DMS53 (cell line): ENCODE measurements at places on chromosomes 11 and 22.

- DNase-seq: no peak
These were observed 15.9 kb upstream of the SNX19 start for GRCh38 chr11:130932086-130932712.

- DNase-seq: peak; percentile 79
These were observed 170.0 kb upstream of the PDGFD start for GRCh38 chr11:104333977-104334376.

GRCh38 chr22:38172832-38173640, 8.6 kb downstream of the PLA2G6 start:
- peak; percentile 59 for DNase-seq

DNA sequence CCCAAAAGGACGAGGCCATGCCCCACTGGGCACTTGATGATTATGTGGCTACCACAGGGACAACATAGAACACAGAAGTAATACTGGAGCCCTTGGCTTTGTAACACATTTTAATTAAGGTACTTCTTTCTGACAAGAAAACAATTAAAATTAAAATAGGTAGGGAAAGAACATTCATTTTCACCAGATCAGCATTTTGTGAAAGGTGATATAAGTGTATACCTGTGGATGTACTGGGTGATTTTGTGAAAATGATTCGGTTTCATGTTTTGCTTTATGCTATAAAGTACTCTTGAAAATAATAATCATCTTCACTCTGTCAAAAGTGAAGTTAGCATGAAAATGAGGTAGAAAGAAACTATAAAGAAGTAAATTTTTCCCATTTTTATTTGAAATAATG, 876 bp downstream of the MS4A12 start:
- no peak for DNase-seq

- DNase-seq: no peak
These were observed 22.8 kb downstream of the F2 start for GRCh38 chr11:46741600-46742484.

DNA sequence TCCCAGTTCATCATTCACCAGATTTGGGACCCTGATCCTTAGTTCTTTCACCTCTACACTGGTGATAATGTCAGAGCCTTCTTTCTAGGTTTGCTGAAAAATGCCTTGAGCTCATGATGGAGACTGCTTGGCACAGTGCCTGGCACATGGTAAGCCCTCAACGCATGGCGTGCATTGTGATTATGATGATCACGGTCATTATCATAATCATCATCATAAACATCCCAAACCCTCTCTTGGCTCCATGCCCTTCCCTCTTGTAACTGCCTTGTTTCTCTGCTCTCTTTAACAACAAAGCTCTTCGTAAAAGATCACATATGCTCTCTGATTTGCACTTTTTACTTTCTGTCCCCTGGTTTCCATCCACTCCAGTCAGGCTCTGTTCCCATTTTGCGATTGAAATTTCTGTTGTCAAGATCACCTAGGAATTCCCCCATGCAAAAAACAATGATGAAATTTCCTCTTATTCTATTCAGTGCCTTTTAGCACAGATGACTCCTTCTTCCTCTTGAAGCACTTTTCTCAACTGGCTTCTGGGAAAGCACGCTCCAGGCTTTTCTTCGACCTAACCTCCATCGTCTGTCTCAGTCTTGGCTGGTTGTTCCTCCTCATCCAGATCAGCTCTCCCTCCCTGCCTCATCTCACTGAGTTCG, 479.1 kb downstream of the OPCML start:
- no peak for DNase-seq

DNA sequence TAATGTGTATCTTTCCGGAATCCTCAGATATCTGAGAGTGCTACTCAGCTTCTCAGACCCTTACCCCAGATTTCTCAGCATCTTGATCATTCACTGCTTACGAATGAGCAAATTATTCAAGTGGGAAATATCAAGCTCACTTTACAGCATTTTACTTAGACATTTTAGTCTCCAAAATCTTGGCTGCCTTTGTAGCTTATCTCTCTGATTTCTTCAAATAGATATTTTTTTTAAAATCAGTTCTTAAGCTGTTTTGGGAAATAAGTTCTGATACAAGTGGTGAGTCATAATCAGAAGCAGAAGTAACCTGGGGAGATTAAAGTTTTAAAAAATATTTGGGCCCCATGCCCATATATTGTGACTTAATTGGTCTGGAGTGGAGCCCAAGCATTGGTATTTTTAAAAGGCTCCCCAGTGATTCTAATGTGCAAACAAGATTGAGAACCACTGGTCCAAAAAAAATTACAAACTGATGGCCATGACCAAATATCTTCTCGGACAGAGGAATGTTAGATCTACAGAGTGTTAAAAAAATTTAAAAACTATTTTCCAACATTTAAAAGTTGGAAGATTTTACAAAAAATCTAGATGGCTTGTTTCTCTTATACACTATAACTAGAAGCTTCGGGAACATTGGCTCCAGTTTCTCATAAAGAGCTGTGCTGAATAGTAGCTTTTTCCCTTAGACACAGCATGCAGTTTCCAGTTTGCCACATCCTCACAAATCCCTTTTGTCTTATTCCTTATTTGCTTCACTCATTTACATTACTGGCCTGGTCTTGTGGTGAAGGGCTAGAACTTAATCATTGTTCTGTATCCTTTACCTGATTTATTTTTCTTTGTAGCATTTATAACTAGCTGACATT, 87.8 kb upstream of the BMAL1 start:
- DNase-seq: no peak

DNA sequence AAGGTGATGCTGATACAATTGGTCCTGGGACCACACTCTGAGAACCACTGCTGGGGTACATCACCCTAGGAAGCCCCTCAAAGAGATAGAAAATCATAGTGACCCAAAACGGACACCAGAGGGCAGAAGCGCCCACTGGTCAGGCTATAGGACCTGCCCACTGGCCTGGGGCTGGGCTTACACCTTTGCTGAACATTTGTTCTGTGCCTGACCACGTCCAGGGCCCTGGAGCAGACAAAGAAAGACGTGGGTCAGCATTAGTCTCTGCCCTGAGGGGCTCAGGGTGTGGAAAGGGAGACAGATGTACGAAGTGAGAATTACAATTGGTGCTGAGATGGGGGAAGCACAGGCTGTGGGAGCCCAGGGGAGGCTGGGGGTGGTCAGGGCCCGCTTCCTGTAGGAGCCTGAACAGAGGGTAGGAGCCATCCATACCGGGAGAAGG, 14.4 kb upstream of the SERPINH1 start:
- peak; percentile 92 for DNase-seq

- DNase-seq: no peak
These were observed 29.8 kb downstream of the SNU13 start for GRCh38 chr22:41658869-41659268.

DNA sequence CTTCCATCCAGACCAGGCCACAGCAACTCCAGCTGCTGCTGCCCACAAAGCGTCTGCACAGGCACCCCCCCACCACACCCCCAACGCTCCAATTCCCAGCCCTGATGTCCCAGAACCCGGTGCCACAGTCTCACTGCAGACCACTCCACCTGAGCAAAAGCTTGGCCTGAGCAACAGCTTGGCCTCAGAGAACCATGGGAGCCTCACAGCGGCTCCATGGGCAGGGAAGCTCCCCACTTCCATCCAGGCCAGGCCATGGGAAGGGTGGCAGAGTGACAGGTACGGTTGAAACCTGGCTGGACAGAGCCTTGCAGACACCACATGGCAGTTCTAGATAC, 13.2 kb downstream of the PLXNB2 start:
- DNase-seq: peak; percentile 53

DNA sequence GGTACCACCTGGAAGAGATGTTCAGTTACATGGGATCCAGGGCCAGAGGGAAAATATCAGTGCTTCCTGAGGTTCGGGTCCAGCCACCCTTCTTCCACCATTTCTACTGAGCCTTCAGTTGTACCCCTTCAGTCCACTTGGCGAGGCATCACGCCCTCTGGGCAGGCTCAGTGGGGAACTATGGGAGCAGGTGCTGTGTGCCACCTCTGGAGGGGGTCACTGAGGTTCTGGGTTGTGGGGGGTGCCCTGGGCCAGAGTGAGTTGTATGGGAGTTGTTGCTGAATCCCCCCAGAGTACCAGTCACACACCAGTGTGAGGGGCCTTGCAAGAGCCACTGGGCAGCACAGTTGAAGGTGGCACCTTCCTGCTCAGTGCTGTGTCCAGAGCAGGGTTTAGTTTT, 2.7 kb upstream of the SREBF2 start:
- peak; percentile 23 for DNase-seq

DNA sequence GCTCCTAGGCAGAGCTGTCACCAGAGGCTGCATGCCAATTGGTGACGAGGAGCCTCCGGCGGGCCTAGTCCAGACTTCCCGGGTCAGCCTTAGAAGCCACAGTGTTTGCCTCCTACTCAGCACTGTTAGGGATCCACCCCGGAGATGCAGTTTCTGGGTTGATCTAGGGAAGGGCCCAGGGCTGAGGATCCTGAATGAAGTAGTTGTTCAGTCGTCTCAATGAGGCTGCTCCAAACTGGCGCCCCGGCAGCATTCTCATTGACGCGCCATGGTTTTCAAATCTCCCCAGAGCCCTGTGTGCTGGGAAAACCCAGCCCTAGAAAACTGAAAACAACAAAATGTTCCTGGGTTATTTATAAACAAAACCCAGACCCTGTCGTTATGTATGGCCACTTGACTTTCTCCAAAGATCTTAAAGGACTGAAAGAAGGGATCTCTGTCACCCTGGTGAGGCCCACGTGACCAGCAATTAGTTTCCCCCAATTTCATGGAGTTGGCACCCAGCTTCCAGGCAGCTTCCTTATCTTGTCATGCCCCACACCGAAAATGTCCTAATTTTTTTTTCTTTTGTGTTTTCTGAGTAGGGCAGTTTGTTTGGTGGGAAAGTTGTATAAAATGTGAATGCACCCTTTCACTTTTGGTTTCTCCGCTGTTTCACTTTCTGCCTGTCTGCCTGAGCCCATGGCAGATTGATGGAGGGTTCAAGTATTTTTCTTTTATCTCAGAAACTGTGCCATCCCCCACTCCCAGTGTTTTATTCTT, 2.0 kb upstream of the EHD1 start:
- no peak for DNase-seq

DNA sequence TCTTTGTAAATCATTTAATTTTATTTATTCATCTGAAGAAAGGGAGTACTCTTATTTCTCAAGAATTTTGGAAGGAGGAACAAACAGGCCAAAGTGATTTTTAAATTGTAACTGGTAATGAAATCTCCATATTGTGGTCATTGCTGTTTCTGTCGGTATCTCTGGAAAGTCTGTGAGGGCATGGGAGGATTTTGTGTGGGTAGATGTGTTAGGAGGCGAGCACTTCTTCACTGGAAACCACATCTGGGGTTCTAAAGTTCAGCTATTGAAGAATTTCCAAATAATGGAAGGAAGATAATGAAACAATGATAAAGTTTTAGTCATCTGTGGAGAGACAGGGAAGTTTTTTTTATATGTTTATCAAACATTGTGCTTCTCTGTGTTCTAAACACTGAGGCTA, 6.6 kb downstream of the TRIM34 start:
- DNase-seq: no peak

DNA sequence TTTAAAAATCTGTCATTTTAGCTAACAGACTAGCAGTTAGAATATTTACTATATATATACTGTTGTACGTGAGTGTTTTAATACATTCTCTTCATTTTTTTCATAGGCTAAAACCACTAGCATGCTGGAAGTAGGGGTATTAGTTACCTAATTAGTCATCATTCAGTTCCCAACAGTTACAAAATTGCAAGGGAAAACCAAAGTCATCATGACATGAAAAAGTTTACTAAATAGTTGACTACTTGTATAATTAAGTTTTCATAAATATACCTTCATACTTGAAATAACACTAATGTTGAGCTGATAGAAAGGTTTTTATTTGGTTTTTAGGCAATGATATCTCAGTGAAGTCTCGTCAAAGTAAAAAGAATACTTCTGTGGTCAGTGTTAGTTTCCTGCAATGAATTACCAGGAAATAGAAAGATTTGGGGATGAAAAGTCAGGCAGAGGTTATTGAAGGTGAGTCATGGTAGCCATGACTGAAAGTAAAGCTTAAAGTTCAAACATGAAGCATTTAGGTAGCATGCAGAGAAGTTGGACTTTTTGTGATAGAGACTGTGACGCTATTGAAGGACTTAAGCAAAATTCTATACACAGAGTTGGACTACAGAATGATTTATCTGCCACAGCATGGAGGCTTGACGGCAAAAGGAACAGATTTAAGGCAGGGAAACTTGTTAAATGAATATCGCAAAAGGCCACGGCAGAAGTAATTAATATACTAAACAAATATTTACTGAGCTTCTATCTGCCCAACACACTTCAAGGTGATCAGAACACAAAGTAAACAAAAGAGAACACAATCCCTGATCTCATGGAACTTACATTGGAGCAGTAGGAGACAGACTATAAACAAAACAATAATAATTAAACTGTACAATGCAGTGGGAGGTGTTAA, 828.1 kb upstream of the FAT3 start:
- peak; percentile 95 for DNase-seq

GRCh38 chr22:36773935-36774334, 2.0 kb downstream of the IFT27 start:
- peak; percentile 1 for DNase-seq

DNA sequence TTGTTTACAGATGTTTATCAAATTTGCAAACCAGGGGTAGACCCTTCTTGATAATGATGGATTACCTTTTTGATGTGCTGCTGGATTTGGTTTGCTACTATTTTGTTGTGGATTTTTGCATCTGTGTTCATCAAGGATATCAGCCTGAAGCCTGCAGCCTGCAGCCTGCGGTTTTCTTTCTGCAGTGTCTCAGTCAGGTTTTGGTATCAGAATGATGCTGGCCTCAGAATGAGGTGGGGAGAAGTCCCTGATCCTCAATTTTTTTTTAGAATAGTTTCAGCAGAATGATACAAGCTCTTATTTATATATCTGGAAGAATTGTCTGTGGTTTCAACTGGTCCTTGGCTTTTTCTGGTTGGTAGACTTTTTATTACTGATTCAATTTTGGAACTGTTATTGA, 19.7 kb upstream of the RAB38 start:
- DNase-seq: no peak

GRCh38 chr22:49232319-49233067, 595.2 kb downstream of the BRD1 start:
- DNase-seq: no peak

DNA sequence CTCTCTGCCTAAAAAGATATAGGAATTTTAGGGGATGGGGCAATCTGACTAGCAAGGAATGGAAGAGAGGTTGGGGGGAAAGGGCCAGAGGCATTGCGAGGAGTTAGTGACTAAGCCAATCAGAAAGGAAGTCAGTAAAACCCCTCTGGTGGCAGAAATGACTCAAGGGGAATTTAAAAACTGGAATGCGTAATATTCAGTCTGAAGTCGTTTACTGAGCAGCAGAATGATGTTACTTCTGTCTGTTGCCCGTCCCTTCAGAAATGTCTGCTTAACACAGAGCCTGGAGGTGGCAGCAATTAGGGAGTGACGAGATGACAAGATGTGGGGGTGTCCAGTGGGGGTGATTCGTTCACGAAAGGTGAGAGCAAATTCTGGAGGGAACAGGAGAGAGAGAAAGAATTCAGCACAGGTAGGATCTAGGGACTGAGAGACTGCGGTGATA, 107.7 kb upstream of the CLMP start:
- no peak for DNase-seq

- DNase-seq: no peak
These were observed 33.3 kb downstream of the ABTB2 start for GRCh38 chr11:34324466-34324865.
